ENCODE measurements at places on chromosomes 2 and 18.

DNA sequence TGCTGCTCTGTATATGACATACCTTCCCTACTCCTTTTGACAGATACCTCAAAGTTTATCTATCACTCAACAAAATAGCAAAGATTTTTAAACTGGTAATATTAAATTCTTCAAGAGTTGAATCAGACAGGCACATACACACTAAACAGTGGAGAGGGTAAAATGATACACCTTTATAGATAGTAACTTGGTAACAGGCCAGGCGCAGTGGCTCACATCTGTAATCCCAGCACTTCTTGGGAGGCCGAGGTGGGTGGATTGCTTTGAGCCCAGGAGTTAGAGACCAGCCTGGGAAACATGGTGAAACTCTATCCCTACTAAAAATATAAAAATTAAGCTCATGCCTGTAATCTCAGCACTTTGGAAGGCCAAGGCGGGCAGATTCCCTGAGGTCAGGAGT, 23.2 kb downstream of the ASXL2 start:
- DNase-seq = no peak

DNA sequence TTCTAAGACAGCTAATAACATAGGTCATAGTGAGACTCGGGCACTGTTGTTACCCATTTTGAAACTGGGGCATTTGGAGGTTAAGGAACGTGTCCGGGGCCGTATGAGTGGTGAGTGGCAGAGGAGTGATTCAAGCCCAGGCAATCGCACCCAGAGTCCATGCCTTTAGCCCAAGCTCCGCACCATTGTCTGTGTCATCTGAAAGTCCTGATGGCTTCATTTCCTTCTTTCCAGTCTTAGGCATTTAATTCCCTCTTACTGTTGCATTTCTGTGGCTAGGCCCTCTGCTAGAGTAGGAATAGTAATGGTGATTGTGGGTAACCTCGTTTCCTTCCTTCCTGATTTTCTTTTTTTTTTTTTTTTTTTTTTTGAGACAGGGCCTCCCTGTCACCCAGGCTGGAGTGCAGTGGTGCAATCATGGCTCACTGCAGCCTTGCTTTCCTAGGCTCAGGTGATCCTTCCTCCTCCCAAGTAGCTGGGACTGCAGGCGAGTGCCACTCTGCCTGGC, 49.8 kb upstream of the ASB1 start:
- DNase-seq = no peak

- DNase-seq = no peak
These were observed 150.8 kb downstream of the CCDC85A start for GRCh38 chr2:56334622-56335021.

GRCh38 chr2:95158891-95159619, 593 bp downstream of the ZNF514 start:
- DNase-seq = no peak

All from right renal pelvis (tissue), 4 donors.